Type B pancreatic cell (in vitro differentiated cells): ENCODE measurements at places on chromosomes 1 and 21. TPM values are rescaled to one million over a fixed set of nuclear protein-coding genes. Genes with fewer than 3 reads are reported as not detected.
A peak's percentile ranks its signal among the peaks of the same experiment; 100 is the strongest.

GRCh38 chr1:202569393-202570322 lies 140.6 kb downstream of the SYT2 start:
- no peak for DNase-seq

- DNase-seq, result no peak
Observed at GRCh38 chr1:159591981-159592380, 4.4 kb downstream of the APCS start.

- no peak for DNase-seq
Observed at GRCh38 chr1:15876357-15877055, 29.0 kb downstream of the SPEN start.

PRR9 gene
- total RNA-seq, result not detected in 2 replicates

JMJD4 gene
- 23.5 and 25.4 TPM in 2 replicates for total RNA-seq

GRCh38 chr21:41973861-41974751 lies 20.3 kb upstream of the C2CD2 start:
- DNase-seq, result peak; percentile 65

RGS13 gene
- 0.19 TPM in 1 of 2 replicates, not detected in the other for total RNA-seq

FAM177B gene
- total RNA-seq, result 0.34 and 0.36 TPM in 2 replicates

- no peak for DNase-seq
Observed at GRCh38 chr1:37169743-37170275, 135.5 kb upstream of the GRIK3 start.

- DNase-seq, result no peak
Observed at GRCh38 chr1:31517301-31517700, 59.0 kb upstream of the TINAGL1 start.

RHD gene
- total RNA-seq, result not detected in 2 replicates

DNA sequence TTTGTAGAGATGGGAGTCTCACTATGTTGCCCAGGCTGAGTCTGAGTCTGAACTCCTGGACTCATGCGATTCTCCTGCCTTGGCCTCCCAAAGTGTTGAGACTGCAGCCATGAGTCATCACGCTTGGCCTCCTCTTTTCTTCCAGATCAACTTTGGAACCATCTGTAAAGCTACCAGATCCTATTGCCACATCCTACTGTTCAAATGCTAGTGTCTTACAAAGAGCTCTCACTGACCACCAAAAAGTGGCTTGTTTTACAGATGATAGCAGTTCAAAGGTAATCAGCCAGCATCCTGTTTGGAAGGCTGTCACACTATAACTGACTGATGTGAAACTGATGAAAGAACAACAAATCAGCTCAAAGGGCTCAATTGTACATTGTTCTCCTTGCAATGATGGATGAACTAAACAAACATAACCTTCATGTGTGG lies 221.6 kb downstream of the AKT3 start:
- no peak for DNase-seq

DNA sequence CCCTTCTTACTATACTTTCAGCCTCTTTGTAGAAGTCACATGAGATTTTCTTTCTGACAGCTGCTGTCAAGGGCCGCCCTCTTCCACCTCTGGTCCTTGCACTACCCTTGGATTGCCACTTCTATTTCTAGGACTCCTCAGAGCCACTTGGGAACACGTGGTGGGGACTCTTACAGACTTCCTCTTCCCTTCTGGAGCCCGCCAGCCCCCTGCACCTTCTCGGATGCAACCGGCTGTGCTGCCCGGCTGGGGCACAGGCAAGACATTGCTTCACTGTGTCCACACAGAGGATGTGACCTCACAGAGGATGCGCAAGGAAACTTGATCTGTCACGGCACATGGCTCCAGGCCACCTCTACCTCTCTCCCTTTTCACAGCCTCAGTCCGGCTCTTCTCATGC lies 2.4 kb upstream of the IKBKE start:
- DNase-seq, result no peak

GRCh38 chr1:44546403-44547053 lies 127.8 kb downstream of the TMEM53 start:
- no peak for DNase-seq

F13B gene
- total RNA-seq, result 0.48 and 0.93 TPM in 2 replicates

DNA sequence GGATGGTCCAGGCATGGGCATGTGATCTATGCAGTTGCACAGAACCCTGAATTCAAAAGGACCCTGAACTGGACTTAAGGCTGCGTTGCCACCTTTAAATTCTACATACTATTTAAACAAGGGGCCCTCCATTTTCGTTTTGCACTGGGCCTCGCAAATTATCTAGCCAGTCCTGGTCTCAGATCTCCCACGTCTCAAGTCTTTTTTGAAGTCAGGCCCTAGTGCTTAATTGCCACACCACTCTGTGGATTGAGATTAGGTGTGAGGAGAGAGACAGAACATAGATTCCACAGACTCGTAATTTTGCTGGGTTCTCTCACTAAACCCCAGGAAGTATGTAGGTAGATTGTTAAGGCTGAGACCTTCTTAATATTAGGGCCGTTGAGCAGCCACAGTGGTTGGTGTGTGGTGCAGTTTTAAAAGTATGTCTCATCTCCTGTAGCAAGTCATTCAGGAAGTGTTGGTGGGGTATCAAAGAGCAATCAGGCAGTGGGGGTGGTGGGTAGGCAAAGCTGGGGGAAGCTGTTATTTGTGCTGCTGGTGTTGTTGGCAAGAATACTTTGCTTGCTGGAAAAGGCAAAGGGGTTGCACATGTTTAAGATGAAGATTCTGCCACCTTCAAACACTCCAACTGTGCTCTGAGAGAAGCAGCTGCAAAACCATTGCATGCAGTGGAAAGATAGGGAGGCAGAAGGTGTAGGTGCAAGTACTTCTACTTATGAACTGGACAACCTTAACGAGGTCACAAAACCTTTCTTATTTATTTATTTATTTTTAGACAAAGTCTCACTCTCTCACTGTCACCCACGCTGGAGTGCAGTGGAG lies 11.2 kb downstream of the CD84 start:
- DNase-seq, result no peak

- DNase-seq, result no peak
Observed at GRCh38 chr1:11499601-11500331, 20.8 kb downstream of the DISP3 start.

DNA sequence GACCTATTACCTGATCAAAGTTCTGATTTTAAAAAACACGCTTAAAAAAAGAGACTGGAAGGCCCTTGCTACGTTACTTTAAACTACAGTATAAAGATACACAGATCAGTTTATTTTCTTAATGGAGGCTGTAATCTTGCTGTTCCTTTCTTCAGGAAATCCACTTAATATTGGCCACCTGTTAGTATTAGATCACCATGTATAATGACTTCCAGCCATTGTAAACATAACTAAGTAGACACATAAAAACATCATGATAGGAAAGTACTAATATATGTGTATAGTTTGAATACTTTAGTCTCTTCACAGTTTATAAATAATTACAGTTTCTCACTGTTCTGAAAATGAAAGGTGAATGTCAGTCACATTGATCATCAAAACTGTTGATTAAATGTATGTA lies 68.6 kb downstream of the ADGRL2 start:
- DNase-seq, result no peak

- peak; percentile 81 for DNase-seq
Observed at GRCh38 chr1:204151552-204152309, at the start of gene ETNK2. Gene ETNK2, minus strand, starts transcription at chr1:204152044. Its CDS starts 192 bp downstream, at chr1:204151852.

- DNase-seq, result no peak
Observed at GRCh38 chr1:227120826-227121225, 180.7 kb downstream of the COQ8A start.

DNA sequence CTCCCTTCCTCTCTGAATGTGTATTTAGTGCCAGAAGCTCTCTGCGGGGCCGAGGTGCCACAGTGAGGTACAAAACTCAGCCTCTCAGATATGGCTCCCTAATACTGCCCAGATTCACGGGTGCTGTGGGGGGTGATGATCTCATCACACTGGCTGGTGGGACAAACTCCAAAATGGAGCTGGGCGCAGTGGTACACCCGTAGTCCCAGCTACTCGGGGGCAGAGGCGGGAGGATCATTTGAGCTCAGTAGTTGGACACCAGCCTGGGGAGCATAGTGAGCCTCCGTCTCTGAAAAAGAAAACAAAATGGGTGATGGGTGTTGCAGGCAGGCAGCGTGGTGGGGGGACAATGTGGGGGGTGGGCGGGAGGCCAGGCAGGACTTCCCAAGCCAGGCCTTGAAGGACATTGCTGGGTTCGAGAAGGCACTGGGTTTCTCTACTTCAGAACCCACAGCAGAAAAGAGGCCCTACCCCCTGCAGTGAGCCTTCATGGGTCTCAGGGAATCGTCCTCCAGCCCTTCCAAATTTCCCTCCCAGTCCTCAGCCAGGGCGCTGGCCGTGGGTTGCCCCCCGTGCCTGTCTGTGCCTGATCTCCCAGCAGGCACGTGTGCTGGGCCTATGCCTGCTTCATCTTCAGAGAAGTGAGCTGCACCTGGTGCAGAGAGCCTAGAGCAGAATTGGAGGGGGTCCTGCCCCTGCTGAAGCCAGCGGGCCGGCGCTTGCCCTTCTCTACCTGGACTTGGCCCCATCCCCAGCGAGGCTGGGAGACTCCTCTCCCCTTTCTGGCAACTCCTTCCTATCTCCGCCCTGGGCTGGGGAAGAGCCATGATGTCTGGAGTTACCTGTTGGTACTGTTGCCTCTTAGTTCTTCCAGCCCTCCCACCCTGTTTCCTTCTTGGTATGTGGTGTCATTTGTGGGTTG lies 14.0 kb downstream of the H6PD start:
- DNase-seq, result no peak

NBPF4 gene
- 0.10 TPM in 1 of 2 replicates, not detected in the other for total RNA-seq

DNA sequence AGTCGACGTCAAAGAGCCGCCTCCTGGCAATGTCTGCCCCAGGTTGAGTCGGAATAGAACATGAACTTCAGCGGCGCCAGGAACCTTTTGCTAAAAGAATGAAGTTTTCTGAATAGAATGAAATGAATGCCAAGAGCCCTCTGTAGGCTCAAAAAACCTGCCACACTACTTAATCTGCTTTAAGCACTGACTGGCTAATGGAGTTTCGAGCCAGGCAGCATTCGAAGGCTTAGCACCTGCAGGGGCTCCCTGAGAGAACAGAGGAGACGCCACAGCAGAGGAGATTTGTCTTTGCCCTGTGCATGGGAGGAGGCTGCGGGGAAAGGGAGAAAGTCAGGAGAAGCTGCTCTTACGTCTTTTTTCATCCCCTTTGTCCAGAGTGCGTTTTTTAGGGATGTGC lies 641.7 kb downstream of the AJAP1 start:
- no peak for DNase-seq

- no peak for DNase-seq
Observed at GRCh38 chr1:20078171-20078651, 8.2 kb downstream of the PLA2G5 start.

DNA sequence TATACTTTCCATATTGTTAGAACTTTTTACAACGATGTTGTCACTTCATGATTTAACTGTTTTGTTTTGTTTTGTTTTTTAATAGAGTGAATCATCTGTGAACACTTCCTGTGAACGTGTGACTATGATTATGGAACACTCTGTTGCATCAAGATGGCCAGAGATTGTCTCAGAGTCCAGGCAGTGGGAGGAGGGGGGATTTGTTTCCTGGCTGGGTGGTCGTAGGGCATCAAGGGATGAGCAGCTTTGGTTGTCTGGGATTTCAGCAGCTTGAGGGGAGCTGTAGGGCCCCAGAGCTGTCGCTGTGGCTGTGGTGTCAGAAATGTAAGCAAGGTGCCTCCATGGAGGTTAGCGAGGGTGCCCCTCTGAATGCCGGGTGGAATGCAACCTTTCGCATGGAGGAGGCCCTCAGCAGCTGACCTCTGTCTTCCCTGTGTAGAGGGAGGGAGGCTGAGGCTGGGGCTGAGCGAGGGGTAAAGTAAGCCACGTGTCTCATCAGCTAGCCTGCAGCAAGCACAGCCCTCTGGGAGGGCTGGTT lies 21.4 kb downstream of the NEK2 start:
- DNase-seq, result no peak

DNA sequence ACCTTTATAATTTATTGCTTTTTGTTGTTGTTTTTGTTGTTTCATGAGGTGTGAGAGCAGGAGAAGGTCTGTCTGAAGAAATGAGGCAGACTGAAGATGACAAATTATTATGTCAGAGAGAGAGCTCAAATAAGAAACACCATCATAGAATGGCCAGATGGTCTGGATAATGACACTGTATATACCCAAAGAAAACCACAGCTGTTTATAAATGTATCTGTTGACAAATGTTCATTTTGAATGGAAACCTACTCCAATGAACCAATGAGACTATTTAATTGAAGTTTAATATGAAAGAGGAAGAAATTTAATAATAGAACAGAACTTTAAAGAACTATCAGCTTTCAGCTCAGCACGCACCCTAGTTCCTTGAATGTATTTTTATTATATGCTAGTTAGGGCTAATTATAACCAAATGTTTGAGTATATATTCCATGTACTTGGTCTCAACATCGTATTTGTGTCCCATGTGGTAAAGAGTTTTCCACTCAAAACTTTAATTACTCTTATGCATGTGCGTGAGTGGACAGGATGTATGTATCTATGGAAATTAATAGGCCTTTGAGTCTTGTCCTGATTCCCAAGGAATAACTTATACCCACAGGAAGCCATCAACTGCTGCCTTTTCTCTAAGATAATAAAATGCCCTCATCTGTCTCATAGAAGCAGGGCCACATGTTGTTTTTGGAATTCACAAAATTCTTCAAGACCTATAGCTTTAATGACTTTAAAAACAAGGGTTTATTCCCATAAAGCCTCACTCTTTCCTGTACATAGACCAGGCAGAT lies 202.7 kb downstream of the KCNK2 start:
- DNase-seq, result no peak

LRRC3 gene
- 6.4 and 8.7 TPM in 2 replicates for total RNA-seq

CDK18 gene
- total RNA-seq, result 9.6 and 19.3 TPM in 2 replicates

- no peak for DNase-seq
Observed at GRCh38 chr1:26747048-26747447, 40.7 kb upstream of the PIGV start.

- no peak for DNase-seq
Observed at GRCh38 chr1:167293057-167293456, 72.4 kb downstream of the POU2F1 start.

GRCh38 chr21:31647650-31648049 lies 11.8 kb upstream of the SOD1 start:
- no peak for DNase-seq

TNFRSF4 gene
- 0.31 TPM in 1 of 2 replicates, not detected in the other for total RNA-seq

LORICRIN gene
- total RNA-seq, result not detected in 2 replicates

DNA sequence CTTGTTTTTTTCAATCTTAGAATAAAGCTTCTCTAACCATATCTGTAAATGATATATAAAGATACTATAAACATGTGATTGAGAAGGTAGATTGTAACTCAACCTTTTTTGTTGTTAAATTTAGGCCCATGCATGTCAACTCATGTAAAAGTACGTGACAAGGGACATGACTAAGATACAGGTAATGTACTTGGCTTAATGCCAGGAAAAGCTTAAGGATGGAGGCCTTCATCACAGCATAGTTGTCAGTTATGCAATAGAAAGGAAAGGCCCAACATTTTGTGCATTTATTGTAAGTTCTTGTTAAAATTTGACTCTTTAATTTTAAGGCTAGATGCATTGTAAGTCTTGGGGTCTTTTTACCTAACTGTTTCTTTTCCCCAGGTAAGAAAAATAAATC lies 305.1 kb downstream of the LTN1 start:
- no peak for DNase-seq

DNA sequence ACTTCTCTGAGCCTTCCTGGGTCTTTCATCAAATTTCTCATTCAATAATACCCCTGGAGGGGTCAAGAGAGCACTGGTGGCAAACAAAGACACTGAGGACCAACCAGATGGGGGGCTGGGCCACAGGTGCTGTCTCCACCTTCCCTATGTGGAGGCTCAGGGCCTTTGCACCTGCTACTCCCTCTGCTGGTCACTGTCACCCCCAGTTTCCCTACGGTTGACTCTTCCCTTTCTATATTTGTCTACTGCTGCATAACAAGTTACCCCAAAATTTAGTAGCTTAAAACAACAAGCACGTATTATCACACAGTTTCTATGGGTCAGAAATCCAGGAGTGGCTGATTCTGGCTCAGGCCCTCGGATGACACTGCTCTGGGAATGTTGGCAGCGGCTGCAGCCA lies 138.8 kb upstream of the RUNX3 start:
- DNase-seq, result no peak
